ENCODE measurements at places on chromosomes 2 and 18.

DNA sequence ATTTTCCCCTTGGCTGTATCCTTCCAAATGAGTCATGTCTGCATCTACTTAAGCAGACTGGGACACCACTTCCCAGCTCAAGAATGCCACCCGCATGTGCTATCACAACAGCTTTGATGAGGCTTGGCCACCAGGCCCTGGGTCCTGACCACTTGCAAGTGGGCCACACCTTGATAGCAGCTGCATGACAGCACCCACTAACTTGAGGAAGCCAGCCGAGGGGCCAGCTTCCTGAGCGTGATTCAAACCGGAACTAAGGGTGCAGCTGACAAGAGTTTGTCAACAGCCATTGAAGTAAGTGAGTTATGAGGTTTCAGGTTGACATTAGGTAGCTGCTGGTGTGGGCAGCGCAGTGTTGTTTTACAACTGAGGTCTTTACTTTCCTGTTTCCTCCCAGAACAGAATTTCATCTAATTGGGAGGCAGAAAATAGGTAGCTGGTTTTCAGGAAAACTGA lies 54.4 kb downstream of the EPHA4 start:
- DNase-seq: peak; percentile 79

GRCh38 chr18:32158108-32158624 lies 31.7 kb upstream of the MEP1B start:
- peak; percentile 82 for DNase-seq

- peak; percentile 15 for DNase-seq
Observed at GRCh38 chr18:49618742-49619681, 57.2 kb downstream of the LIPG start.

DNA sequence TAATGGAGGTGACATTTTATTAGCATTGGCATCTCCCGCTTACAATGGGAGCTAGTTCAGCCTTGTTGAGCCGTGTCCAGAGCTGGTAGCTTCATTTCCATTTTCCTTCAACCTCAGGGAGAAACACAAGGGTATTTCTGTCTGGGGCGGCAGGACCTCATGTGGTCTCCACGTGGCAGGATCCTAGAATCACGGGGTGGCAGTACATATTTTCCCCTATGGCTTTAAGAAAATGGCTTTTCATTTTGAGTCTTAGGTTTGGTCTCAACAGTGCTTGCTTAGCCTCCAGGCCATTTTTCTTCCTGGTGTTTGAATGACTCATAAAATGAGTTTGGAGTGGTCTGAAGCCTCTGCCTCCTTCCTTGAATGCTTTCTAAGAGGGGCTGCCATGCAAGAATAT lies 20.3 kb downstream of the CABLES1 start:
- no peak for DNase-seq

- peak; percentile 76 for DNase-seq
Observed at GRCh38 chr2:190343089-190343535, 277 bp upstream of the INPP1 start.

DNA sequence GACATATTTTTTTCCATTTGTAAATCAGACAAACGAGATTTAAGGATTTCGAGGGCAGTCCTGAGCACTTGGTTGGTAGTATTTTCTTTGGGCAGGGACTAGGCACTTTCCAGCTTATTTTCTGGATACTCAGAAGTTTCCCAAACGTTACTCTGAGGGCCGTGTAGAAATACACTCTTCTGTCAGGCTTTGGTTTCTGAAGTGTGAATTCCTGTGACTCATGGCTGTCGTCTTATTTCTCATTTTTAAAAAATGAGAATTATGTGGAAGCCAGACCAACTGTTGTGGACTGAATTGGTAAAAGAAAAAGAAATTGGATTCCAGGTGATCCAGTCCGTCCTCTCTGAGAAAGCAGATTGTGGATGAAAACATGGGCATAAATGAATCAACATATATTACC lies 658.6 kb upstream of the FANCL start:
- DNase-seq: no peak

- no peak for DNase-seq
Observed at GRCh38 chr2:159399716-159400415, 113.4 kb upstream of the WDSUB1 start.

GRCh38 chr2:188623995-188624643 lies 332.4 kb downstream of the GULP1 start:
- no peak for DNase-seq

GRCh38 chr2:203033395-203033794 lies 18.7 kb downstream of the NBEAL1 start:
- DNase-seq: no peak

DNA sequence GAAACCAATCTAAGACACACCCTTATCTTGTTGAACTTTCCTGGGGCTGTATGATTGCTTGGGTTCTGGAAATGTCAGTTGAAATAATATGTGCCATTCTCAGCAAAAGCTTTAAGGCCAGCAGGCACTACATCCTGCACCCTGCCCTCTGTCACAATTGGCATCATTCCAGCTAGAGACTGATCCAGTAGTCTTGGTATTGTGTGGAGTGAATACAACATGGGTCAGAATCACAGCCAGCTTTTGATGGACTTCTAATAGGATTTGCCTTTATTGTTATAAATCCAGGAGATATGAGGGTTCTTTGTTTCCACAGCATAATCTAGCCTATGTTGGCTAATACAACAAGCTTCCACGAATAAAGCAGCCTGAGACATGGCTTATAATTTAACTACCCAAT lies 617.0 kb upstream of the CDH2 start:
- no peak for DNase-seq

DNA sequence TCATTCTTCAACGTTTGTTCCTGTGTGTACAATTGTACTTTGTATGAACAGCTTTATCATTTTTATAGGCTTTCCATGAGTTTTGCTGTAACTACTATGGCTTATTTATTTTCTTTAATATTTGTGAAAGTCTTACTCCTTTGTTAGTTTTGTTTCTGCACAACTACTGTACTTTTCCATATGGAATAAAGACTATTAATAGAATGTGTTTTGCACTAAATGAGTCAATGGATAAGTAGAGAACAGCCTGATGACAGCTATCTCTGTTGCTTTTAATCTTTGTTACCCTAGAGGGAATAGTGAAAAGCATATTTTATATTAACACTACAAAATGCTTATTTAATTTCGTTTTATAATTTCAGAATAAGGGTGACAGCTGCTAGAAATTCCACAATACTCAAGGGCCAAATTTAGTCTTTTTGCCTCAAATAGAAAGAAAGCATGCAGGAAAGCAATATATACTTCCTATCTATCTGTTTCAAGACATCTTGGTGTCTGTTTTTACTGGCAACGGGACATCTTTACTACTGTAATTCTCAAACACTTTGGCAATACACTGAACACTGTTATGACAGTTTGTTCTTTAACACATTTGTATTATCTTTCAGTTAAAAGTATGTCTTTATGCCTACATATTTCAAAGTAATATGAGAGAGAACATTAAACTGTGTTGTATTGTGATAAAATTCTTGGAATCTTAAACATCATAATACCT lies 53.9 kb downstream of the WDSUB1 start:
- no peak for DNase-seq

- peak; percentile 77 for DNase-seq
Observed at GRCh38 chr2:237122214-237122666, 36.6 kb downstream of the COPS8 start.

DNA sequence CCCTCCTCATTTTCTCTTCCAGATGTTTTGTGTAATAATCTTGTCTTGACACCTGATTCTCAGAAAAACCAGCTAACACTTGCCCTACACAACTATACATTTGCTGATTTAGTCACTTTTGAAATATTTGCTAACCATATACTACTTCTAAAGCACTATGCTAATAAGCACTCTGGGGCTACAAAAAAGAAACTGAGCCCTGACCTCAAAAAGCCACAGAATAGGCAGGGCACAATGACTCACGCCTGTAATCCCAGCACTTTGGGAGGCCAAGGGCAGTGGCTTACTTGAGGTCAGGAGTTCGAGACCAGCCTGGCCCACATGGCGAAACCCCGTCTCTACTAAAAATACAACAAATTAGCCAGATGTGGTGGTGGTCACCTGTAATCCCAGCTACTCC lies 266.0 kb downstream of the RAD51AP2 start:
- no peak for DNase-seq

DNA sequence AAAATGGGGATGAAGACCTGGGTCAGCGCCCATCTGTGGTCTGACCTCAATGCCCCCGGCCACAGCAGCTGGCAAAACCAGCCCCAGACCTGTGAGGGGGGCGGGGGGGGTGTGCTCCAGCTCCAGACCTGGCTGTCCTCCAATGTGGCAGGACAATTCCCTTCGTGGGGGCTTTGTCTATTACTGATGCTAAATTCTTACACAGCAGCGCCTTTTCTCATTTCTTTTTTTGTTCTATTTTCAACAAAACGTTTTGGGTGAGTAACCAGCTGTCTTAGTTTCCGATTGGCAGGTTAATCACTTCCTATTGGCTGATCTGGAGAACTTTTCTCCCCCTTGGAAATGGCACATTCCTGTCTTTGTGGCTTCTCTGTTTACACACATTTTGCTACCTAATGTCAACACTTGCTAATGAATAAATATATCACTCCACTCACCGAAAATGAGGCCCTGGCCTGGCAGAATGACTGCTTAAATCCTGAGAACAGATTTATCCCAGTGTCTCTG lies 4.4 kb downstream of the SMAD7 start:
- DNase-seq: no peak

DNA sequence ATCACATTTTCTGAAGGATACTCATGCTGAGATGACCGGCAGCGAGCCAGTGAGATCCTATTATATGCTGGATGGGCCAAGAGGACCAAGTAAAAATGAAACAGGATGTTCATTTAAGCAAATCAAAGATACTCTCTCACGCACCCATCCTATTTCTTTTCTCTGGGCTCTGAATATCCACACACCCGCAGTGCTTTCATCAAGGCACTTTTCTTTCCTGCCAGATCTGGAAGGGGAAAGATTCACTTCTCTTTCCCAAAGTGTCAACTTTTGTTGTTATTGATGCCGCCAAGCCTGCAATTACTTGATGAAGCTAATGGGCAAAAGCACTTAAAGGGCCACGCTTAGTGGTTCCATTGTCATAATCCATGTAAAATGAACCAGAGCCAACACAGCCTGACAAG lies 191.9 kb upstream of the CHAC2 start:
- no peak for DNase-seq

DNA sequence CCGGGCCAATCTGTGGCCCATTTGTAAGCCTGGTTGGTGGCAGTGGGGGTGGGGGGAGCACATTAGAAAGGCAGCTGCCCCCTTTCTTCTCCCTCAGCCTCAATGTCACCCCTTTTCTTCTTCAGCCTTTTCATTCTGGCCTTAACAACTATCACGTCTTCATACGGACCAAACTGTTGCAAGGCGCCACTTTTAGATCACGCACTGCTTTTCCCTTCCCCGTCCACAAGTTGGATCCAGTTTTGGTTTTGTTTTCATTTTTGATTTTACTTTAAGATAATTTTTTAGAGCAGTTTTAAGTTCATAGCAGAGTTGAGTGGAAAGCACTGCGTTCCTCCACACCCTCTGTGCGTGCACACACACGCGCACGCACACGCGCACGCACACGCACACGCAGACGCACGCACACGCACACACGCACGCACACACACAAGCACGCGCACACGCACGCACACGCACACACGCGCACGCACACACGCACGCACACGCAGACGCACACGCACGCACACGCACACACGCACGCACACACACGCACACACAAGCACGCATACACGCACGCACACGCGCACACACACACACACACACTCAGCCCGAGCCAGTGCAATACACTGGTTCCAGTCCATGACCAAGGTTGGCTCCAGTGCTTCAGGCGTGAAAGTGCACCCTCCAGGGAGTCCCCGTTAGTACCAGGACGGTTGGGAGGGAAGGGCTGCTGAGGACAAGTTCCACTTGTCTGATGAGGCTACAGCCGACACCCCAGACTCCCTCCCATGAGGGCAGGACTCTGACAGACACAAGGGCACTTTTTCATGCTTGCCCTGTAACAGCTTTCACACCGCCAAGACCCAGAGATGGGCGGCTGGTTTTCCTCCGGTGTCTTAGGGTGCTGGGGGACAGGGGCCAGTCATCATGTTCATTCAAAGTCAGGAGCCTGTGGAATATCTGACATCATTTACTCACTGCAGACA lies 22.4 kb downstream of the FBLN7 start:
- peak; percentile 44 for DNase-seq

DNA sequence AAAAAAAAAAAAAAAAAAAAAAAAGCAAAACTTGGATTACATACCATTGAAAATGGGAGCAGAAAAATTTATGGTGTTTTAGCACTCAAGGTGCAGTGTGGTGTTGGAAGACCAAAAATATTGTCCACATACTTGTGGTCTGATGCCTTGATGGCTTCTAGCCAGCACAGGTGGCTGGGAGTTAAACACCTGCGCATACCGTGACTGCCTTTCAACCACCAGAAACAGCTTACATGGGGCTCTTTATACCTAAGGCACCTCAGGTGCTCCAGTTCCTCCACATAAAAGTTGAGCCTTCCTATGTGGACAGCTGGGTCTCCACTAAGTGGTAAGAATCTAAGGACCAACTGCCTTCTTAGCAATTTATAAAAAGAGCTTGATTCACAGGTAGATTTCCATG lies 802.6 kb upstream of the CELF4 start:
- DNase-seq: no peak

GRCh38 chr18:415617-416612 lies 84.6 kb downstream of the COLEC12 start:
- no peak for DNase-seq

- DNase-seq: no peak
Observed at GRCh38 chr2:68320118-68320641, 431 bp upstream of the CNRIP1 start.

- DNase-seq: no peak
Observed at GRCh38 chr2:204863336-204863735, 318.1 kb downstream of the PARD3B start.

GRCh38 chr18:2570772-2571199 lies 519 bp downstream of the METTL4 start:
- no peak for DNase-seq

DNA sequence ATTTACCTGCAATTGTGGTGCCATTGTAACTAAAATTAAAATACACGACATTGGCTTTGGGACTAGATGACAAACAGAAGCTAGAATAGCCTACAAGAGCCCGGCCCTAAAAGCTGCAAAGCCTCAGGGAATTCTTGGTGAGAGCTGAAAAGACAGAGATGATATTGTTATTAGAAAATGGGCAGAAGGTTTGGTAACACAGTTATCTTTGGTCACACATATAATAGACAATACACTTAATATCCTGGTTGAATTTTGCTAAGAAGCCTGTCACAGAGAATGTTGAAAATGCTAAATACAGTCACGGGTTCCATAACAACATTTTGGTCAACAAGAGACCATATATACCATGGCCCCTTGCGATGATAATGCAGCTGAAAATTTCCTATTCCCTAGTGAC lies 157.3 kb upstream of the CDH19 start:
- DNase-seq: no peak
